Activated CD4-positive, alpha-beta T cell treated with anti-CD3 and anti-CD28 coated beads, Interleukin-2, amount 10 ng/mL, durations not matched to agents 24 days and 14 days (primary cell): ENCODE measurements at places on chromosomes 3 and 15. TPM values are rescaled to one million over a fixed set of nuclear protein-coding genes. Genes with fewer than 3 reads are reported as not detected.

Gene CGNL1
- total RNA-seq: not detected in 2 replicates

Gene CFAP20DC
- total RNA-seq: 0.98 and 1.3 TPM in 2 replicates

Gene DPH6
- total RNA-seq: 13.2 and 15.2 TPM in 2 replicates

GRCh38 chr3:44729384-44729910 lies at the start of gene ZNF501:
Gene ZNF501 (plus strand): TSS chr3:44729635. CDS start chr3:44734422, 4,787 bp downstream.
- H3K27ac ChIP-seq: peak within 1 kb of the TSS; percentile 81
- peaks cover 37% of the 10 kb centered on the region for H3K36me3 ChIP-seq
- H3K27me3 ChIP-seq: no peaks in the 10 kb centered on the region
- H3K4me3 ChIP-seq: peak within 1 kb of the TSS; percentile 95
- DNase-seq: peak; percentile 93

- H3K4me1 ChIP-seq: no peaks in the 10 kb centered on the region
- DNase-seq: no peak
- H3K27me3 ChIP-seq: peaks cover 10% of the 10 kb centered on the region
Measured at GRCh38 chr3:14267976-14268375, 89.4 kb downstream of the LSM3 start.

GRCh38 chr3:174382878-174383277 lies 476.3 kb upstream of the NAALADL2 start:
- no peaks in the 10 kb centered on the region for H3K4me1 ChIP-seq
- H3K4me3 ChIP-seq: no peak overlapping the region
- H3K36me3 ChIP-seq: no peaks in the 10 kb centered on the region
- H3K27me3 ChIP-seq: no peaks in the 10 kb centered on the region
- H3K27ac ChIP-seq: no peak overlapping the region
- no peak for DNase-seq

DNA sequence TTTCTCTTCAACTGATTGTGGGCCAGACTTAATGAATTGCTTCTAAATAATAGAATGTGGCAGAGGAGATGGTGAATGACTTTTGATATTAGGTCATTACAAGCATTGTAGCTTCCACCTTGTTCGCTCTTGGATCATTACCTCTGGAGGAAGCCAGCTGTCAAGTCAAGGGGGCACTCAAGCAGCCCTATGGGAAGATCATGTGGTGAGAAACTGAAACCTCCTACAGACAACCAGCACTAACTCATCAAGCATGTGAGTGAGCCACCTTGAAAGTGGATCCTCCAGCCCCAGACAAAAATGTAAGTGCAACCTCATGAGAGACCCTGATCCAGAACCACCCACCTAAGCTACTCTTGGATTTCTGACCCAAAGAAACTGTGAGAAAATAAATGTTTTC lies 109.8 kb upstream of the TBC1D5 start:
- peaks cover 19% of the 10 kb centered on the region for H3K27me3 ChIP-seq
- no peak overlapping the region for H3K4me3 ChIP-seq
- H3K4me1 ChIP-seq: no peaks in the 10 kb centered on the region
- DNase-seq: peak; percentile 49
- H3K27ac ChIP-seq: no peak overlapping the region

DNA sequence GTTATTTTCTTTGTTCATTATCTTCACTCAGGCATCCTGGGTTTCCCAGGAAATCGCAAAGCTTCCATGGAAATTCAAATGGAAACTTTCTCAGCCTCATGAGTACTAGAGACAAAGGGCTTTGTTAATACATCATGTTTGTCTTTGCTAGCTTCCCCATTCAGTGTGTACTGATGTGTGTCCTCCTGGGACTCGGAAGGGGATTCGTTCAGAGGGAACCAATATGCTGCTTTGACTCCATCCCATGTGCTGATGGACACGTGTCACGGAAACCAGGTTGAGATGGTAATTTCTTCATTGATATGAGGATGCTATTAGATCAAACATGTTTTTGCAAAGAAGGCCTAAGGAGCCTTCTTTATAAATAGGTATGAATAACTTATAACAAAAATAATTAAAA lies 87.0 kb upstream of the KCNAB1 start:
- no peak for DNase-seq
- no peak overlapping the region for H3K27ac ChIP-seq
- no peak overlapping the region for H3K4me3 ChIP-seq
- no peaks in the 10 kb centered on the region for H3K36me3 ChIP-seq
- no peaks in the 10 kb centered on the region for H3K4me1 ChIP-seq

DNA sequence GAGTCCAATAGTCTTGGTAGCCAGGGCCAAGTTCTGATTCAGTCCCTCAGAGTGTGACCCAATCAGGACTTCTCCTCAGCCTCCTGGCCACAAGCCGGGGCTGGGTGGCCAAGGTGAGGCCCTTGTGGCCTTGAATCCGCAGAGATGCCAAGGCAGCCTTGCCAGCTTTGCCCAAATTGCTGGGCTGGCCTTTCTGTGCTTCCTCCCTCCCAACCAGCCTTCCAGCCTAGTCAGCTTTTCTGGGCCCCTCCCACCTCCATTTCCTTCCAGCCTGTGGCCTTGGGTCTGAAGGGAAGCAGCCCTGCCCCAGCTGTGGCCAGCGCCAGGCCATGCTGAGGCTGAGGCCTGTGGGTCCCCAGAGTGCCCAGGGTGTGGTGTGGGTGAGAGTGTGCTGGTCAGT lies 34.3 kb upstream of the ANKDD1A start:
- H3K36me3 ChIP-seq: no peaks in the 10 kb centered on the region
- DNase-seq: peak; percentile 76
- H3K4me3 ChIP-seq: no peak overlapping the region
- H3K27ac ChIP-seq: peak overlapping the region; percentile 73
- peaks cover 40% of the 10 kb centered on the region for H3K4me1 ChIP-seq

- peaks cover 2% of the 10 kb centered on the region for H3K36me3 ChIP-seq
- no peaks in the 10 kb centered on the region for H3K27me3 ChIP-seq
- DNase-seq: no peak
- no peak overlapping the region for H3K4me3 ChIP-seq
- H3K4me1 ChIP-seq: peaks cover 24% of the 10 kb centered on the region
Measured at GRCh38 chr3:30292192-30292893, 314.1 kb upstream of the TGFBR2 start.

DNA sequence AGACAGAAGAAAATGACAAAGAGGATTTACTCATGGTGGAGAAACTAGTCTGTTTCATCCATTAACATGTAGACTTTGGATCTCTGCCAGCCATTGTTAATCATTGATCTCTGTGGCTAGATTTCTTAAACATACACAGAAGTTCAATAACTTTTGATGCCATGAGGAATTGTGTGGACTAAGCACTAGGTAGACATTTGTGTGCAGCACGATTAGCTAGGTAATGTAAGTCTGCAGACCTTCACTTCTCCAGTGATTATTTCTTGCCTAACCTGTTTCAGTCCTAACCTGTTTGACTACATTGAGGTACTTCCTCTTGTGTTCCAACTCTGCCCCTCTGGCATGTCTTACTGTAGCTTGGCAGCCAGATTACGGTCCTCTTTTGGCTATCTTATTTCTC lies 928.5 kb upstream of the ROBO1 start:
- no peak overlapping the region for H3K4me3 ChIP-seq
- no peak for DNase-seq
- no peak overlapping the region for H3K27ac ChIP-seq
- no peaks in the 10 kb centered on the region for H3K4me1 ChIP-seq
- H3K27me3 ChIP-seq: no peaks in the 10 kb centered on the region

GRCh38 chr15:98142572-98142971 lies 182.1 kb downstream of the ARRDC4 start:
- no peak overlapping the region for H3K4me3 ChIP-seq
- no peak overlapping the region for H3K27ac ChIP-seq
- DNase-seq: no peak
- H3K27me3 ChIP-seq: peaks cover 7% of the 10 kb centered on the region

- H3K4me1 ChIP-seq: no peaks in the 10 kb centered on the region
- no peak for DNase-seq
- no peaks in the 10 kb centered on the region for H3K27me3 ChIP-seq
Measured at GRCh38 chr3:110296885-110297284, 774.7 kb upstream of the NECTIN3 start.
